ENCODE measurements at places on chromosomes 2 and 18.
A peak's percentile ranks its signal among the peaks of the same experiment; 100 is the strongest.

- DNase-seq, result peak; percentile 44
Measured at GRCh38 chr18:47772374-47773248, 157.8 kb downstream of the SMAD2 start.

- no peak for DNase-seq
Measured at GRCh38 chr2:1234731-1235308, 178.4 kb upstream of the TPO start.

- DNase-seq, result peak; percentile 90
Measured at GRCh38 chr18:76349067-76349715, 145.9 kb downstream of the ZNF516 start.

DNA sequence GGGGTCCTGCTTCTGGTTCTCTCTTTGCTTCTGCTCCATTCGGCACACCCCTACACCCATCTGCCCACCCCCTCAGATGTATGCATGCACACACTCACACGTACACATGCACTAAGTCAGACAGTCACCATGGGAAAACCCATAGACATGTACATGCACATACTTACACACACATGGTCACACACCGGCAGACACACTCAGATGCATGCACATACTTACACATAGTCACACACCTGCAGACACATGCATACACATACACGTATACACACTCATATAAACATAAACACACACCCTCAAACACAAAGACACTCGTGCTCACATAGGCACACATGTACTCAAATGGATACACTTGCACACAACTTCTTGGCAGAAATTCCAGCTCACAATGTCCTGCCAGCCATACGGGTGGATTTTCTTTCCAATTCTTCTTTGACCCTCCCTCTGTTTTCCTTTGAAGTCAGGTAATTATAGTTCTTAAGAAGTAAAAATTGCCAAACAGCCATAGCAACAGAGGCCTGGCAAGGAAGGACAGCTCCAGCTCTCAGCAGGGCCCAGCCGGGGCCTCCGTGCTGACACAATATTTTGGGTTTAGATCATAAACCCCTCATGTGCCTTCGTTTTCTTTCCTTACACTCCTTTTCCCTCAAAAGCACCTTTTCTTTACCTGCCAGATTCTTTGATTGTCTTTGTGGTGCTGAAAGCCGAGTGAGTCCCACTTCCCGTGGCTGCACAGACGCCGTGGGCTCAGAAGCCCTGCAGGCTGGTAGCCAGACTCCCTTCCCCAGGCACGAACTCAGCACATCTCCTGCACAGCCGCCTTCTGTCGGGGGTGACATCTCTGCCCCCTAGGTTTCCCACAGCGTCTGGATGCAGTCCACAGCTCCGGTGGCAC, 195.7 kb downstream of the ARL4C start:
- DNase-seq, result no peak

- DNase-seq, result no peak
Measured at GRCh38 chr18:64091526-64091925, 57.4 kb downstream of the LINC00305 start.

DNA sequence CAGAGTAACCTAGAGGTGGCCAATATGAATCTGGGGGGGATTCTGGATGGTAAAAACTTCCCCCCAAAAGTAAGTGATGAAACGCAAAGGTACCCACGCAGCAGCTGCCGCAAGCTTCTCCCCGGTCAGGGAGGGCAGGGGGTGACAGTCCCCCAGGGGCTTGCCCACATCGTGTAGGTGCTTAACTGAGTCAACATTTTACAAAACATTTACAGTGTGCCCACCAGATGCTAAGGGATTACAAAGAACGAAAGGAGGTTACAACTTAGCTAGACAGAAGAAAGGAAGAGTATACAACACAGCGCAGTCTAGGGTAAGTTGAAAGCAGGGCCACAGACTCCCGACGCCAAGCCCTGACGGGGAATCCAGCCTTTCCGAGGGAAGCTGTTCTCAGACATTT, 45.6 kb downstream of the LPIN2 start:
- no peak for DNase-seq

GRCh38 chr18:46754188-46754587, 2.7 kb downstream of the ST8SIA5 start:
- no peak for DNase-seq

- no peak for DNase-seq
Measured at GRCh38 chr2:128489526-128490273, 171.0 kb upstream of the HS6ST1 start.

DNA sequence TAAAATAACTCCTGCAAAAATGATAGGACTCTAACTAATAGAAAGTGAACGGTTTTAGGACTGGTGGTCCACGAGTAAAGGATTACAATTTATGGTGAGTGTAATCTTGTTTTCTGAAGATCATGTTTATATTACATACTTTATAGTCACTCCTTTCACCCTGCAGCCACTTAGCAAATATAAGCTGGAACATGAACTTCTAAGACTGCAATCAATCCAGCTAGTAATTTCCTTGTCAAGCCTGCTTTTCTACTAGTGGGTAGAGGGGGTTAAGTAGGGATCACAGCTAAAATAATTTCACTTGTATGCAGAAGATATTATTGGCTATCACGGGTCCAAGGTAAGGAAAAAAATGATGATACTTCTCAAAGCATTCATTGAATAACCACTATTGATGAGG, 125.5 kb upstream of the NETO1 start:
- peak; percentile 68 for DNase-seq

DNA sequence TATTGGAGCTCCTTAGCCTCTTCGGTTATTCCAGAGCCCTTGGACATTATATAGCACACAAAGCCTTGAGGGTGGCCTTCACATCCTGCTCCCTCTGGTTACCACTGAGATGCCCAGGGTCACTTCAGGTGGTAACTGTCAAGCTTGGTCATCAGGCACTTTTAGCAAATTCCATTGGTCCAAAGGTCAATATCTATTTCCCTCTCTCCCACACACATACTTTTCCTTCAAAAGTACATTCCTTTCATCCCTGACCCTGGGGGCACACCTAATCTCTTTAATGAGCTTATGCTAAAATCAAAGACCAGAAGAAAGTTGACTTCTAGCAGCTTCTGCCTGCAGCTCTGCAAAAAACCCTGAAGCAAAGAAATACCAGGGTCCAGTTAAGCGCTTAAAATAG, 172.0 kb upstream of the NRP2 start:
- DNase-seq, result no peak

- no peak for DNase-seq
Measured at GRCh38 chr2:105849431-105850179, 104.9 kb downstream of the NCK2 start.

- no peak for DNase-seq
Measured at GRCh38 chr2:140262908-140263307, 1482.7 kb upstream of the NXPH2 start.
